ENCODE measurements at places on chromosomes 11 and 22. TPM values are rescaled to one million over a fixed set of nuclear protein-coding genes. Genes with fewer than 3 reads are reported as not detected.

EEF1G gene
- total RNA-seq = 1,154 TPM

NLRP14 gene
- total RNA-seq = 0.10 TPM

KCNJ11 gene
- 1.6 TPM for total RNA-seq

SLC25A18 gene
- not detected for total RNA-seq

TRPM5 gene
- total RNA-seq = not detected

TREH gene
- not detected for total RNA-seq

PANX3 gene
- not detected for total RNA-seq

CYP2D6 gene
- 4.1 TPM for total RNA-seq

TUBGCP6 gene
- total RNA-seq = 52.1 TPM

IGSF22 gene
- total RNA-seq = 0.81 TPM

COX8A gene
- 291 TPM for total RNA-seq

DGKZ gene
- 101 TPM for total RNA-seq

LRRC55 gene
- not detected for total RNA-seq

LAYN gene
- 8.0 TPM for total RNA-seq

PKDREJ gene
- not detected for total RNA-seq

Data from activated T-helper 1 cell treated with anti-CD3 and anti-CD28 coated beads, Interleukin-12 subunit alpha, Interleukin-12 subunit beta, Interleukin-2, Interleukin-4 antibody, amounts not matched to agents 30 ng/mL and 10 ng/mL and 1 ng/mL, durations not matched to agents 14 hours and 24 hours and 36 hours (primary cell).